ENCODE measurements at places on chromosomes 4 and X.

- DNase-seq, result no peak
Measured at GRCh38 chr4:150385606-150386005, 196.3 kb upstream of the MAB21L2 start.

- no peak for DNase-seq
Measured at GRCh38 chrX:39808471-39808917, 289.3 kb downstream of the BCOR start.

DNA sequence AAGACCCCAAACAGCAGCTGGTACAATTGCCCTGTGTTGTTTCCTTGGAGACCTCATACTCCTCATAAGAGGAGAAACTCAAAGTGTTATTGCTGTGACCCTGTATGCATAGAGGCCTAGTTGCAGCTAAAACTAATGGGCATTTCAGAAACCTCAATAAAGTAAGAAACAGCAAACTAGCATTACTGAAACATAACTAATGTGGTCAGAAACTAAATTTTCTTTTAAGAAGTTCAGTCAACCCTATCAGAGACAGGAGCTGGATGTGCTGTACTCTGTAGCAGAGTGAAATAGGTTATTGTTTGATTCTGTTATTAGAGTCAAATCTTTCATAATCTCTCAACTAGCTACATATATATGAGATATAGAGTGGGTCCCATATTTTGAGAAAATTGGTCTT lies 257.5 kb upstream of the IRS4 start:
- DNase-seq, result no peak

- DNase-seq, result no peak
Measured at GRCh38 chr4:48651914-48652313, 128.2 kb downstream of the FRYL start.

- no peak for DNase-seq
Measured at GRCh38 chr4:15318621-15319348, 109.0 kb upstream of the C1QTNF7 start.

DNA sequence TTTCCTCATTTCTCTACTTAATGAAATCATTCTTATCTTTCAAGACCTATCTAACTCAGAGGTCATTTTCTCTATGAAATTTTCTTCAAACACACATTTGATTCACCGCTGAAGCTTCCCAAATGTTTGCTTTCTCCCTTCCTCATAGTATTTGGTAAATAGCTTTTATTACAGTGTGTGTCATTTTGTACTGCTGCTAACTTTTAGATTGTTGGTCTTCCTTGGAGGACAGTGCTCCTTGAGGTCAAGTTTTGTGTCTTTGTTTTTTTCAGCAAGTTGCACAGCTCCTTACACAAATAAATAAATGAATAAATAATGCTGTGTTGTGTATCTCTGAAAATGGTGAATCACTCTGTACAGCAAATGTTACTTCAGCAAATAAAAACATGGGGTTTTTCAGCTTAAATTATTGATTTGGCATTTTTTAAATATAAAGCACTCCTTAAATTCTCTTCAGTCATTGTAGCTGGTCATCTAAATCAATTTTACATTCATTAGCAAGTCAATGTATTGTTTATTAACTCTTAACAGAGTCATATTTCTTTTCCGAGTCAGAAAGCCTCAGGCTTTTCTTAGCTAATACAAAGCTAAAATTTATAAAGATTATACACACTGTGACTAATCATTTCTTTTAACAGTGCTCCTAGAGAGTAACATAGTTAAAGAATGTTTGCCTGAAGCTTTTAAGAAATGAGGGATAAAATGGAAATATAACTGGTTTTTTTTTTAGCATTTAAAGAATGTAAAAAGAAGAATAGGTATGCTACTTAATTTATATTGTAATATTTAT lies 30.1 kb upstream of the MAD2L1 start:
- DNase-seq, result no peak

DNA sequence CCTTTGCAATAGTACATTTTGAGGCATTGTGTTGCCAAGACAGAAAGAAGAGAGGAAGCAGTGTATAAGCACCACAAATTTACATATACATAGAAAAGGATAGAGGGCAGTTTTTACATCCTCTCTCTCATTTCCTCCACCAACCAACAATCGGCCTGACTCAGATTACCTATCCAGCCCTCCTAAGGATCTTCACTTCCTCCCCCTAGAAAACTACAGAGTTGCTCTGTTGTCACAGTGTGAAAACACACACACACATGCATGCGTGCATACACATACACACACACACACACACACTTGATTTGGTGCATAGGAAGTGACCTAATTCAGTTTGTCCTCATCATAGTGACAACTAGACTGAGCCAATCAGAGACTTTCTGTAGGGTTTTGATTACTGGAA lies 98.8 kb upstream of the SPRY1 start:
- DNase-seq, result no peak

DNA sequence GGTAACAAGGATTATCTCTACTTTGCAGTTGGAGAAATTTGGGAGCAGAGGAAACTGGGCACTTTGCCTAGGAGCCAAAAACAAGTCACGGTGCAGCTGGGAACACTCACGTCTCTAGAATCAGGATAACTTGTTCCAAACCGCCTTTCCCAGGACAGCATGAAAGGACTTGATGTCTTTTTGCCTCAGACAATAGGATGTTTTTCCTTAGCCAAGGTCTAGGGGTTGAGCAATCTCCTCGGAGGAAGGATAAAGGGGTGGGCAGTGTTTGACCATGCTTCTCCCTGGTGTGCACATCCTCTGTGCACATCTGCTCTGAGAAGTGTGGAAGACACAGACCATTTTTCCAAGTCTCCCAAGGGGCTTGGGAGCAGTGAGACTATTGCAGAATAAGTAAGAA lies 1.7 kb upstream of the SPARCL1 start:
- no peak for DNase-seq

DNA sequence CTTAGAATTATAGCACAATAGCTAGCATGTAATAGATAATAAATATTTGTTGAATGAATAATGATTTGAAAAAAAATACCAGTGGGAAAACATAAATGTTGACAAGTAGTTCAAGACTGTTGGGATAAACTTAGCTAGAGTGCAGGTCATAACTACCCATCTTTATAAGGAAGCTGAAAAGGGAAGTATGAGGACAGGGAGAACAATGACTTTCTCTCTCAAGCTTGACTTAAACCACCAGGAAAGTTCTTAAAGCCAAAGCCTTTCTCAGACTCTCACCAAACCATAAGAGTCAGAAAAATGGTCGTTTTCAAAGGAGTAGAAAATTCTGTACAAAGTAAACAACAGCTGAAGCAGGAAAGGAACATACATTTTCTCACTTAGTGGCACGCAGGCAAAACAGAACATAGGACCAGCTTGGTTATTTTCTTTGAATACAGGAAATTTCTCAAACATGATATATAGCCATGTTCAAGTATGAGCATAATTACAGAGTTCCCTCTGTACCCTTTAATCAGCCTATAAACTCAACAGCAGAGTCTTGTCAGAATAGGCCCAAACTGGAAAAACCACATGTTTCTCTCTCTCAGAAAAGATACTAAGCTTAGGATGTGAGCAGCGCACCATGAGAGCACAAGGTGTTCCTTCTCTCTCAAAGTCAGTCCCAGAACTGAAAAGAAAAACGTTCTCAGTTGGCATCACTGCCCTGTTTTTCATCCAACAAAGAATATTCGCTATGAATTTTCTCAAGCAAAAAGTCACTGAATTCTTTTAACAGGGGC lies 28.7 kb downstream of the MAPK10 start:
- no peak for DNase-seq
